Mesendoderm (in vitro differentiated cells): ENCODE measurements at places on chromosomes 13 and 19.

DNA sequence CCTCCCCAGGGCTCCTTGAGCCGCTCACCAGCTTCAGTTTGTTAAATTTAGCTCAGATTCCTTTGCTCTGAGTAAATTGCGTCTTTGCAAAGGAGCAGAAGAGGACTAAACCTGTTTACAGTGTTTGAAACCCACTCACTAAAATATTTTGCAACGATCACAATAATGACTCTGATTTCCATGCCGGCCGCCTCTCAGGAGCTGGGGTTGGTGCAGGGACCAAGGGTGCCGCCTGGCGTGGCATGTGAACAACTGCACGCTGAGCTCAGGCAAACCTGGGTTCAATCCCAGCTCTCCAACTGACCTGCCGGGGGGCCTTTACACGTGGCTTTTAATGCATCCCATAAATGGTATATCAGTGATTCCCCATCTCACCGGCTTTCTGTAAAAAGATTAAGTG lies 68.7 kb upstream of the CACNA1A start:
- DNase-seq: peak; percentile 36

DNA sequence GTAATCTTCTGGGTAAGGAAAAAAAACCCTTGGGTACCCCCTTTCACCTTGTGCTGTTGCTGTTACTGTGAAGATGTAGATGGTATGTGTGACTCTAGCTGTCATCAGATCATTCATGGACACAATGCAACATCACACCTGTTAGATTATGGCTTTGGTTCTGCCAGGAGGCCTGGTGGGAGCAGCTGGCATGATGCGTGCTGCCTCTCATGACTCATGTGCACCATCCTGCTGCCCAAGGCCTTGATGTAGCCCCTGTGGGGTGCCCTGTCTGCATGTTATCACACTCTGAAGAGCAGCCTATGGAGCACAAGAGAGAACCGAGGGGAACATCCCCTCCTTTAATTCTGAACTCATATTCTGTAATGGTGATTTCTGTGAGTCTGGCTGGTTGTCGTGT lies 57.7 kb upstream of the TEX29 start:
- DNase-seq: no peak

DNA sequence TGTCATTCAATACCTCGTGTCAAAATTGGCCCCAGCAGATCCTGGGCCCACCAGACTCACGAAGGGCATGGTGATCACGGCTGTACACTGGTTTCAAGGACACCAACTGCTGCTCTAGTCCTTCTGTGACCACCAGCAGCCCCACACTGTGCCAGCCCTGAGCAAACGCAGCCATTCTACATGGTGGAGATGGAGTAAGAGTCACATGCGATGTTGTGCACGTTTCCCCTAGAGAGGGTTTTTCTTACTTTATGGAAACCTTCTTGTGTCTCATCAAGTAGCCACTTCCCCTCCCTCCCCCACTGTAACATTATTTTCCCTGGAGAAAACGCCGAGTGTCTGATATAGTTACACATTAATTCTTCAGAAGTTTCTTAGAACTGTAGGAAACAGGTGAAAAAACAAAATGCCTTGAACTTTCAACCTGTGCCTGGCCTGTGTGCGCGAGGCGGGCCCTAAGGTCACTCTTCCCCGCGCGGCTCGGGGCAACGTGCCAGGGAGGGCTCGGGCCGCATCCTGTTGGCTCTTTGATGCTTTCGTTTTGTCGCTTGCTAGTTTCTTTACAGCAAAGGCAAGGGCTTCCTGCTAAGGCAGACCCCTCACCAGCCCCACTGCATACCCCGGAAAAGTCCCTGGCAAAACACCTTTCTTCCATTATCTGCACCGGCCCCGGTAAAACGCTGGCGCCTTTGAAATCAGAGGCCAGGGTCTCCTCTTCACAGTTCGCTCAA lies 44.6 kb downstream of the GGACT start:
- no peak for DNase-seq

DNA sequence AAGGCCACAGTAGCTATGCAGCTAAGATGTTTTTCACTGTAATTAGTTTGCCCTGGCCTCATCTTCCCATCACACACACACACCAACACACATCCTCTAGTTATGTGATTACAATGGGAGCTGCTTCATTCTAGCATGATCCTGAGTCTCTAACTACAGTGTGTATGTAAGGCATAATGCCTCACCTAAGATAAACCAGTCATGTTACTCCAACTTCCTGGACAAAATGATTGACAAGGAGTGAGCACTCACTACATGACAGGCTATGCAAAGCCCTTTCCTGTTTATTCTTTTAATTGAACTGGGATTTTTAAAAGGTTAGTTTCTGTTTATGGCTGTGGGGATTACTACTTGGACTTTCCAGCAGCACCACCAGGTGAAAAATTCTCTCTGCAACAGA lies 400.8 kb upstream of the ATXN8OS start:
- DNase-seq: no peak

DNA sequence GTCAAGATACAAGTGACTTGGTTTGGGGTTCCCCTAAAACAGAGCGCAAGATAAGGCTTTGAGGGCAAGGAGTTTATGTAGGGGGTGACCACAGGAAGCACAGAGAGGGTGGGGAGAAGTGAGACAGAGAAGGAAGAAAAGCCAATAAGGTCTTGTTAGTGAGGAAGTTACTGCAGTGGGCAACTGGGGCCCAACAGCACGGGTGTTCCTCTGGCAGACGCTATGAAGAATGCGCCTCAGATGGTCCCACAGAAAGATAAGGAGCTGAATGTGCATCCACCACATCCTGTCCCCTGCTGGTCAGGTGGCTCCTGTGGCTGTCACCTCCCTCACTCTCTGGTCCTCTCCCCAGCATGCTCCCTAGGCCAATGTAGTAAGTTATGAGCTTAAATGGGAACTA lies 333.5 kb downstream of the TSHZ3 start:
- DNase-seq: peak; percentile 65

GRCh38 chr13:99421271-99421670 lies 80.0 kb upstream of the TM9SF2 start:
- DNase-seq: no peak

DNA sequence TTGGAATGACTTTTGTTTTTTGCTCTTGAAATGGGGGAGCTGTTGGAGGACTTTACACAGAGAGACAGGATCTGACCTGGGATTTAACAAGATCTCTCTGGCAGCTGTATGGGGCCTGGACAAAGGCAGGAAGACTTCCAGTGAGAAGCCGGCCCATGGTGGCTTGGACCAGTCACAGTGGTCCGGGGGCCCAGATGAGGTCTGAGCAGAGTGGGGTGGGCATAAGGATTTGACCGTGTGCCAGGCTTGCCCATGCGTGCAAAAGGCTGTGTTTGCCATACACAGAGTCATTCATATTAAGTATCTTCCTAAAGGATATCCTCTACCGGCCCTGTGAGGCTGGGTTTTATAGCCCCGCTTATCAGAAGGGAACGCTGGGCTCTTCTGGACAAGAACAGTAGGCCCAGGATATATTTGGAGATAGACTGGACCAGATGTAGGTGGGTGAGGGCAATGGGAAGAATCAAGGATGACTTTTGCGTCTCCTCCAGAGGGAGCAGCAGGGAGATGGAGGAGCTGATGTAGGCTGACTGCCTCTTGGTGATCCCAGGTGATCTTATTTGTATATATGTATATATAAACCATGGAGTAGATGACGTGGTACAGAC lies 4.1 kb downstream of the SPACA6 start:
- no peak for DNase-seq

- no peak for DNase-seq
Measured at GRCh38 chr19:4342314-4342614, 1.1 kb upstream of the MPND start.

DNA sequence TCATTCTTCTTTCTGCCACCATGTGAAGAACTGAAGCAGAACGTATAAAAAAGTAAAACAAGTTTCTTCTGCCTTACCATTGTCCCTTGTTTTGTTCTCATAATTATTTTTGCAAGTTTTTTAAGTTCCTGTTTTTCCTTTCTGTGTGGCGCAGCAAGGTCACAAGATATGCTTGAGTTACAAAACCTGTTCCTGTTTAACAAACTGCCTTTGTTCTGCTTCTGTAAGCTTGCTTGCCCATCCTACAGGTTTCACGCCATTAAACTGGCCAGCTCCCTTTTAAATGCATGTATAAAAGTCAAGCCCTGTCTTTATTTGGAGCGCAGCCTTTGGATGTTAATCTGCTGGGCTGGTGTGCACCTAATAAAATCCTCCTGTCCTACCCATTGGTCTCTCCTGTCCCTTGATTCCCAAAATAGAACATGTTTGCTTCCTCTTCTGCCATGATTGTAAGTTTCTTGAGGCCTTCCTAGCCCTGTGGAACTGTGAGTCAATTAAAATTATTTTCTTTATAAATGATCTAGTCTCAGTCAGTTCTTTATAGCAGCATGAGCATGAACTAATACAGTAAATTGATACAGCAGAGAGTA lies 1115.4 kb downstream of the SLITRK1 start:
- no peak for DNase-seq

GRCh38 chr13:113916330-113916815 lies 52.5 kb upstream of the GAS6 start:
- no peak for DNase-seq

DNA sequence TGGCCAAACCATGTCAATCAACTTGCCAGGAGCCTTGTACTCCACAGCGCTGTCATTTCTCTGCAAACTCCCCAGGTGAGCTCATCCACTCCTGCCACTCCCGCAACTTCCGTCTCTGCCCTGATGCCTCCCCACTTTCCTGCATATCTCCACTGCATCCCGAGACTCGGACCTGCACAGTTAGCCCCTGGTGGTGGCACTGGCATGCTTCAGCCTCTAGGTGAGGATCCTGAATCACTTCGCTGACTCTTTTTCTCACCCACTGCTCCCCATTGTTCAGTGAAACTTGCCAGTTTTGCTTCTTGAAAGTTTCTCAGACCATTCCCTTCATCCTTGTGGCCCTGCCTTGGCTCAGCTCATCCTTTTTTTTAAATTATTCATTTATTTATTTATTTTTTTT lies 3.4 kb upstream of the CTU1 start:
- DNase-seq: peak; percentile 64

DNA sequence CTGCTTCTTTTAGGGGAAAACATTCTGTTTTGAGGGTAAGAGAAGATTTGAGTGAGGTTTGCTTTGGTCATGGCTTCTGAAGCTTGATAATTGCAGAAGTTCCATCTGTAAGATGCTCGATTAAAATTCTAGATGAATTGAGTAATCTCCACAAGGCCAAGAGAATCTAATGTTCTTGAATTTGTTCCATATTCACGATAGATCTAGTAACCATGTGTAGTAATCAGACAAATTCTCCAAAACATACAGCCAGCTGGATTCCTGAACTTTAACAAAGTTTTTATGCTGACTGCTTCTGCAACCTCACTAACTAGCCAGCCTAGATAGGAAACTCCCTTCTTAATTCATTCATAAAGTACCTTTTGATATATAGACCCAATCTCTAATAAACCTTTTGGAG lies 92.7 kb downstream of the COL4A2 start:
- DNase-seq: no peak

DNA sequence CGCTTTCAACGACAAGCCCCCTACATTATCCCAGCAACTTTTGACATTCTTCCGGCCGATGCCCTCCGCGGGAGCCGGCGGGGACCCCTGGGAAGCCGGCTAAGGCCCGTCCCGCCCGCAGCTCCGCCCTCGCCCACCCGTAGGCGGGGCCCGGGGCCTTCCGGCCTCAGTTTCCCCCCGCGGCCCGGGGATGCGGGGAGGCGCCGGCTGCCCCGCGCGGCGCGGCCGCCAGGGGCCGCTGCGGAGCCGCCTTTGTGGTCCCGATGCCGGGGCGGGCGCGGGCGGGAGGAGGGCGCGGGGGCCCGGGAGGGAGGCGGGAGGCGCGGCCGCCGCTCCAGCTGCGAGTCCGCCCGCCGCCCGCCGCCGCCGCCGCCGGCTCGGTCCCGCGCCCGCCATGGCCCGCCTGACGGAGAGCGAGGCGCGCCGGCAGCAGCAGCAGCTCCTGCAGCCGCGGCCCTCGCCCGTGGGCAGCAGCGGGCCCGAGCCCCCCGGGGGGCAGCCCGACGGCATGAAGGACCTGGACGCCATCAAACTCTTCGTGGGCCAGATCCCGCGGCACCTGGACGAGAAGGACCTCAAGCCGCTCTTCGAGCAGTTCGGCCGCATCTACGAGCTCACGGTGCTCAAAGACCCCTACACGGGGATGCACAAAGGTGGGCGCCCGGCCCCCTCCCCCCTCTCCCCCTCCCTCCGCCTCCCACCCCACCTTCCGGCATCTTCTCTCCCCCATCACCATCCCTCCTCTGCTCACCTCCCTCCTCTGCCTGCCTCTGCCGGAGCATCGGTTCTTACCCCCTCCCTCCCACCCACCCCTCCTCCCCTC lies at the start of gene CELF5:
Gene CELF5 (plus strand): TSS at position 316 of the 823 bp plus-strand sequence. CDS start 79 bp downstream, at position 395.
- peak; percentile 44 for DNase-seq

GRCh38 chr13:30314069-30314468 lies 6.7 kb upstream of the KATNAL1 start:
- DNase-seq: no peak

GRCh38 chr19:47028195-47028601 lies 8.6 kb downstream of the NPAS1 start:
- DNase-seq: no peak

- DNase-seq: no peak
Measured at GRCh38 chr13:70338609-70339008, 230.4 kb upstream of the KLHL1 start.

DNA sequence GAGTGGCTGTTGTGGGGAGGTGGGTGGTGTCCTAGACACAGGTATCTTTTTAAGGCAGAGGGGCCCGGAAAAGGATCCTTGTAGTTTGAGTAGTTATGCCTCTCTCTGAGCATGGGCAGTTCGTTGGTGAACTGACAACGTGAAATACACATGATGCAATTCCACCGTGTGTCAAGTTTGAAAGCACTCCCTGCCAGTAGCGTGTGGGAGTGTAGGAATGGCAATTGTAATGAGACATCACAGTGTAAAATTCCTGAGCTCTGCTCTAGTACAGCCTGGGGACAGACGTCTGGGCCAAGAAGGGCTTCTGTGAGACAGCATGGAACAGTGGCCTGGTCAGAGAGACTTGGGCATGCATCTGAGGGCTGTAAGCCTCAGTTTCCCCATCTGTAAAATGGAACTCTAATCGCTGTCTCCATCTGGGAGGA lies 10.4 kb upstream of the ASF1B start:
- DNase-seq: no peak

- peak; percentile 35 for DNase-seq
Measured at GRCh38 chr13:29771247-29771646, 79.2 kb downstream of the UBL3 start.

- DNase-seq: no peak
Measured at GRCh38 chr19:38388349-38389100, at the start of gene SPRED3. Gene SPRED3 (plus strand): TSS chr19:38388697. CDS start chr19:38390303, 1,606 bp downstream.

GRCh38 chr13:24456396-24456795 lies 56.2 kb downstream of the PARP4 start:
- peak; percentile 4 for DNase-seq

GRCh38 chr13:110055089-110055488 lies 251.9 kb downstream of the COL4A1 start:
- no peak for DNase-seq

GRCh38 chr19:17107546-17108452 lies 32.2 kb downstream of the MYO9B start:
- peak; percentile 59 for DNase-seq

DNA sequence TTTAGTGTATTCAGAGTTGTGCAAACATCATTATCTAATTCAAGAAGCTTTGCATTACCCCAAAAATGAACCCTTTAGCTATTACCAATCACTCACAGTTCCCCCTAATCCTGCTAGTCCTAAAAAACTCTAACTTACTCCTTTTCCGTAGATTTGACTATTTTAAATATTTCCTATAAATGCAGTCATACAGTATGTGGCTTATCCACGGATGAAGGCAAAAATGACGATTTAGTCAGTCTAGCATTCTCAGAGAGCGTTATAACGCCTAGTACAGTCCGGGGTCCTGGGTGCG lies 587 bp upstream of the ZNF383 start:
- DNase-seq: no peak

GRCh38 chr13:51221674-51222036 lies 543 bp upstream of the FAM124A start:
- DNase-seq: peak; percentile 53
